ENCODE measurements at places on chromosomes 7 and 10. TPM values are rescaled to one million over a fixed set of nuclear protein-coding genes. Genes with fewer than 3 reads are reported as not detected.

SPDYE11 gene
- polyA plus RNA-seq: not detected

ITPRIP gene
- polyA plus RNA-seq: 4.6 TPM

HOXA5 gene
- 29.6 TPM for polyA plus RNA-seq

OR2A12 gene
- not detected for polyA plus RNA-seq

ARHGAP19 gene
- 2.4 TPM for polyA plus RNA-seq

Data from adipose tissue (tissue), 3 donors.